ENCODE measurements at places on chromosomes 11 and 22.

DNA sequence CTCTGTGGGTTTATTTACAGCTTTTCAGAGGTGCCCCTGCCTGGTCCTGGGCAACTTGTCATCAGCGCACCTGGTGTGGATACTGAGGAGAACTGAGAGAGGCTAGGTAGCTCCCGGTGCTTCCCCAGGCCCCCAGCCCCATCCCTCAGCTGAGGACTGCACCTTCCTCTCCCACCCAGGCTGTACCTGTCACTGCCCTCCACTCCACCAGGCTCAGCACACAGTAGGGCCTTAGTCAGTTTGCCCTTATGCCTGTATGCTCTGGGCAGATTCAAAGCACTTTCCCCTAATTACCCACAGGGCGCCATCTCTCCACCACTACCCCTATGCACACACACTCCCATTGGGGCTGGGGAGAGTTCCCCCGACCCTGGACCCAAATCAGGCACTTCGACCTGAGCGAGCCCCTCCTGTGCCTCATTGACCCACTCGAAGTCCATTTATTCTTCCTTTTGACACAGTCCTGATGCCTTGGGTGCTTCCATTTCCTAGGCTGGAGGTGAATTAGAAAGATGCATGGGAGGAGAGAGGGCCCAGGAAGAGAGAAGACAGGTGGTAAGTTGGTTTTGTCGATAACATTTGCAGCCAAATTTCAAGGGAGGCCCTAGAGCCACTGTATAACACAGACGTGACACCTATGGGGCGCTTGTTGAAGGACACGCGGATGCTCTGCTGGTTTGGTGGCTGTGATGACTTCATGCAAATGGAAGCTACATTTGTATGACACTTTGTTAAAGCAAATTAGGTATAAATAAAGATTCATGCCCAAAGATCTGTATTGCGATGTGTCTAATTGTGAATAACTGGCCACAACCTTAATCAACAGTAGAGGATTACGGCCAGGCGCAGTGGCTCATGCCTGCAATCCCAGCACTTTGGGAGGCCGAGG is 13.8 kb upstream of the PICK1 start:
- DNase-seq = no peak

DNA sequence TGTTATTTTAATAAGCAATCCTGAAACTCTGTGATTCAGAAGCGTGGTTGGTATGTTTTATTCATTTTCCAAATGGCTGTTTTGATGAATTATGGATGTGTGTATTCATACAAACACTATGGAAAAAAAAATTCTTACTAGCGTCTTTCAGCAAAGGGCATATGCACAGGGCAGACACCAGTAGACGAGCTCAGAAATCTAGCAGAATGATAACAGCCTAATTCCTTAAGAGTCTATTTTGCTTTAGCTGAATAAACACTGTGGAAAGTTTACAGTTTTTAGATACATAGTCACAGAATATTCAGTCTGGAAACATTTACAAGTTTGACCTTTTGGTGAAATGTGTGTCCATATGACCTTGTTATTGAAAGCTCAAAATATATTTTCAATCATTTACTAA is 418.8 kb upstream of the LUZP2 start:
- no peak for DNase-seq

DNA sequence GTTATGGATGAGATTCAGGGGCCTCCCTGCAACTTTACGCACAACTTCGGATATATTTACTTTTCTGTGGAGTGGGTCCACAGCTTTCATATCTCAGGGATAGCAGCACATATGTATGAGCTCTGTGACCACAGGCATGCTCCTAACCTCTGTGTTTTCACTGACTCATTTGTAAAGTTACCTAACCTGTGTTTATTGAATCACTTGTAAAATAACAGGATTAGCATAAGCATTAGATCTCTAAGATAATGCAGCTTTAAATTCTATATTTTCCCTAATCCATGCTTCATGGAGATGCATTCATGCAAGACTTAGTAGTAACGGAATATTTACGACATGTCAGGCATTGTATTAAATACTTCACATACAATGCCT is 47.9 kb upstream of the DDI1 start:
- no peak for DNase-seq

- no peak for DNase-seq
Measured at GRCh38 chr11:70504246-70505020, 106.1 kb downstream of the CTTN start.

- no peak for DNase-seq
Measured at GRCh38 chr11:876545-876944, 33.9 kb downstream of the TSPAN4 start.

DNA sequence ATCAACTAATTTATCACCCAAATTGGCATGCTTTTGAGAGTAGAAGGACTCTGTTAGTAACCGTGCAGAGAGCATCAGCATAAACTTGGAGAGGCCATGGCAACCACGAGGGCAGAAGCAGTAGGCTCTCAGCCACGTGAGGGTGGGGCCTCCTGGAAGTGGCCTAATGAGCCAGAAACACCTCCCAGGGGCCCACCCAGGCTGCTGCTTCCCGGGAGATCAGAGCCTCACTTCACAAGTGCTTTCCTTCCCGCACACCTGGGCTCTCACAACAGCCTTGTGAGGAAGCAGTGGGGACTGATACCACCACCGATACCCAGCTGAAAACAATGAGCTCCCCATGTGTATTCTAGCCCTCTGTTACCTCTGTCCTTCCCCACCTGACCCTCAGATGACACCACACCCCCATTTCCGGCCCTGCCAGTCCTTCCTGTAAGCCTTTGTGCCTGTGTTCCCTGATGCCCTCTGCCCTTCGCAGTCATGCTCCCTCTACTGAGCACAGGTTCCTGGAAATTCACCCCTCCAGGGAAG is 17.0 kb downstream of the TRIM29 start:
- no peak for DNase-seq

- no peak for DNase-seq
Measured at GRCh38 chr11:113113801-113114704, 152.8 kb downstream of the NCAM1 start.

GRCh38 chr11:24574461-24574860 is 77.6 kb downstream of the LUZP2 start:
- no peak for DNase-seq

DNA sequence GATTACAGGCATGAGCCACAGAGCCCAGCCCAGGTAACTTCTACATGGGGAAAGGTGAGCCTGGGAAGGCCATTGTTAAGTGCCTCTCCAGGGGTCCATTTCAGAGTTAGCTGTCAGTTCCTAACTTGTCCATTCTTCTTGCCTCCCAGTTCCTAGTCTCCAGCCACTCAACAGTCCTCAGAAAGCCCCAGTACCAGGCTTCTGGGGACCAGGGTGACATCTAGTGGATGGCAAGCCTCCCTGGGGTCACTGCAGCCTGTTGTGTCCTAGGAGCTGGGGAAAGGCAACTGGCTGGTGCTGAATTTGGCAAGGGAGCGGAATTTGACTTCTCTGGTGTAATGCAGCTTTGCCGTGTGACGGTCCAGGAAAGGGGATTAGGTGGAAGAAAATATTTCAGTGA is 2.1 kb downstream of the LGALS12 start:
- no peak for DNase-seq

DNA sequence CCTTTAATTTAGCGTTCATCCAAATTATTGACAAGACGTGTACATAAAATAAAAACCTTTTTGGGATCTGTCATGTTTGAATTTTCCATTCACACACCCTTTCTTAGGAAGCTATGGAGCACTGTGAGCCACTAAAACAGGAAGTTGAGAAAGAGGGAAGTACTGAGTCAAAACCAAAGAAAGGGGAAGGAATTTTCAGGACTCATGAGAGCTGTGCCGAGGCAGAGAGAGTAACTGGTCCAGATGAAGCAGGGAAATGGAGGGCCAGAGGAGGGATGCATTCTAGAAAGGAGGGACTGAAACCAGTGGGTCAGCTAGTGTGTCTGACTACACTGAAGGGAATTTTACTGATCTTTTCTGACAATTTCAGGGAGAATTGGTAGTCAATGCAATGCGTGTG is 24.9 kb downstream of the APLP2 start:
- DNase-seq = no peak

DNA sequence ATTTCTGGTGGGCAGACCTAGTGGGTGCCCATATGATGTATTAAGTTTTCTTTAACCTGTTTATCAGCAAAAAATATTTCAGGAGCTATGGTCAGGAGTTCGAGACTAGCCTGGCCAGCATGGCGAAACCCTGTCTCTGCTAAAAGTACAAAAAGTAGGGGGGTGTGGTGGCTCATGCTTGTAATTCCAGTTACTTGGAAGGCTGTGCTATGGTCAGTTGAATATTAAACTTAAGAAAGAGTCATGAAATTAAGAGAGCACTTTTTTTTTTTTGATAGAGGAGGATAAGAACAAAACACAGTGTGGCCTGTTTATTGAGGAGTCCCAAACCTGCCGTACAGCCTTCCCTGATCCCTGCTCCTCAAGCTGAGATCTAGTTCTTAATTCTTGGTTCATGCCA is 29.8 kb downstream of the OR6Q1 start:
- no peak for DNase-seq

GRCh38 chr11:28820296-28820989 is 712.3 kb downstream of the METTL15 start:
- DNase-seq = no peak

GRCh38 chr11:71433648-71434450 is 14.3 kb downstream of the DHCR7 start:
- no peak for DNase-seq

DNA sequence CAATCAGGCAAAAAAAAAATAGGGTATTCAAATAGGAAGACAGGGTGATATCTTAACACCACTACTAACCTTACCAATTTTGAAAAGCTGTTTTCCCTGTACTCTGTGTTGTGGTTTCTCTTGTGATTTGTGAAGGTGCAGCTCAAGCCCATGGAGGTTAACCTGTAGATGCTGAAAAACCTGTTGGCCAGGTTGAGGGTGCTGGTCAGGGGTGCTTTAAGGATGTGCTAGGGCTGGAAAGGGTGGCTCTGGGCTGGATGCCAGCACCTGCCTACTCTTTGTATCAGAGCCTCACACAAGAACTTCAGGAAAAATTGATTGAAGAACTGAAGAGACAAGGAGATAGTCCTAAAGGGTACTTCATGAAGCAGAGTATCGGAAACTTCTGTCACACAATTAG is 18.3 kb upstream of the OR5M8 start:
- DNase-seq = no peak

- no peak for DNase-seq
Measured at GRCh38 chr11:105699203-105699602, 89.3 kb downstream of the GRIA4 start.

DNA sequence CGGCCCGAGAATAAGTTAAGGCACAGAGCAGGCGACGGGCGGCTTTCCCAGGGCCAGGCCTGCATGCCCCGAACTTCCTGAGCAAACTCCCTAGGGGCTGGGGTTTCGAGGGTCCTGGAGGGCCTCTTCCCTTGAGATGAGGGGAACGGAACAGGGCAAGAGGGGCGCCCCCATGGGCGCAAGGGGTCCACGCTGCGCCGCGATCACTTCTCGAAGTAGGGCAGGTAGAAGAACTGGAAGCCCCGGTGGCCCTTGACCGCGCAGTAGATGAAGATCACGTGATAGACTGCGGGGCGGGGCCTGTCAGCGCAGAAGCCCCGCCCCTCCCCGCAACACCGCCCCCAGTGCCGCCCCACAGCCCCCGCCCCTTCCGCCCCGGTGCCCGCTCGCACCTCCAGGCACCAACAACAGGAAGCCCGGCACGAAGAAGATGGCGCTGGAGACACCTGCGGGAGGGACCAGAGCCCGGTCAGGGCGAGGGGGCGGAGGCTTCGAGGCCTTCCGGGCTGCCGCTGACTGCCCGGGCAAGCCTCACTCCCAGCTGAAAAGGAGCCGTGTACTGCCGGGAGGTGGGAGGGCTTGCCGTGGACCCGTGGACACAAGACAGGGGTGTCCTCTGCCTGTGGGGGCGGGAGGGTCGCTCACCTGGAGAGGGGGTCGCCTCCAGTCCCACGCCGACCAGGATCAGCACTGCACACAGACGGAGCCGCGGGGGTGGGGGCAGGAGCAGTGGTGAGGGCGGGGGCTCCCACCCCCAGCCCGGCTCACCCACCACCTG is 4.5 kb downstream of the TMEM134 start:
- peak; percentile 94 for DNase-seq

DNA sequence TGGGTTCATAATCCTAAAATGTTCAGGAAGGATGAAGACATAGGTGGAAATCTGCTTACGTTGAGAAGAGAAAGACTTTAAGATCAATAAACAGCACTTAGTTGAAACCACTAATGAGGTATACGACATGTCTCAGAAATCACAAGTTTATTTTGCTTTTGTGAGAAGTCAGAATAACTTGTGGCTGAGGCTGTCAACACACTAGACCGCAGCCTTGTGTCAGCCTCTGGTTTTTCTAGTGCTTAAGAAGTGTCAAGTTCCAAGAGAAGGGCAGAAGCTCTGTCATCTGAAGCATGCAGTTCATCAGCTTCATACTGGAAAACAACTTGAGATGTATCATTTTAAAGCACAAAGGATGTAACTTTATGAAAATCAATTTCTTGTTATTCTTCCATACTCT is 420.9 kb downstream of the METTL15 start:
- no peak for DNase-seq

DNA sequence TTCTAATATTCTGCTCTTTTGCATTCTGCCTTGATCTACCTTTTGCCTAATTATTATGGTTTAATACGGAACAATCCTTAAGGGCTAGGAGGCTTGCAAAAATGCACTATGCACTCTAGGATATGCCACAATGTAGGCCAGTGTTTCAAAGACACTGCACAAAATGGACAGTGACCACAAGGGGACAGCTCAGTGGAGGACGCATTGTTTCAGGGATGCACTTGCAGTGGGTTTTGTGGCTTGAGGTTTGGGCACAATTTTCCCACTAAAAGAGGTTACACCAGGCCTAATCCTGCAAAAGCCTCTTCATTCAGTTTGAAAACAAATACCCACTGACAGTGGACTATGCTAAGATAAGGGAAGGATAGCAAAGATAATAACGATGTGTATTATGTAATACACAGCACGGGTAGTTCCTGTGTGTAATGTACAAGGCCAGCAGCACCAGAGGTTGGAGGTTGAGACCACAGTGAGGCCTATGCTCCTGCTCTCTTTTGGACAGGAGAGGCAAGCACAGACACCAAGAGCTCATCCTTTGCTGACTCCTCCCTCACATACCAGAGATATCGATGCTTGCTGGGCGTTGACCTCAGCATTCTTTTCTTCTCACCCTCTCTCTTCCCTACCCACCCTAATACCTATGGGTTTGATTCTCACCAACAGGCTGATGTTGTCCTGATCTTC is 12.7 kb downstream of the MAP6 start:
- DNase-seq = no peak

GRCh38 chr11:64457416-64458010 is 98.6 kb downstream of the RPS6KA4 start:
- DNase-seq = no peak

All from CD4-positive, alpha-beta T cell treated with Interleukin-15 for 4 hours (primary cell).